ENCODE measurements at places on chromosomes 4 and X. TPM values are rescaled to one million over a fixed set of nuclear protein-coding genes. Genes with fewer than 3 reads are reported as not detected.

The SHISA3 gene
- 60.1 TPM for total RNA-seq

The HSFX4 gene
- total RNA-seq = not detected

The F11 gene
- 2.5 TPM for total RNA-seq

The FAM236A gene
- not detected for total RNA-seq

The USP17L29 gene
- total RNA-seq = not detected

The SYTL5 gene
- total RNA-seq = 1.6 TPM
